ENCODE measurements at places on chromosomes 13 and 19. TPM values are rescaled to one million over a fixed set of nuclear protein-coding genes. Genes with fewer than 3 reads are reported as not detected.

The GPR12 gene
- total RNA-seq: not detected

- no peak for DNase-seq
These were observed 124.5 kb downstream of the USP12 start for GRCh38 chr13:27047081-27047480.

The DIRAS1 gene
- total RNA-seq: 0.69 TPM

The LILRA1 gene
- total RNA-seq: 0.43 TPM

The ELSPBP1 gene
- not detected for total RNA-seq

DNA sequence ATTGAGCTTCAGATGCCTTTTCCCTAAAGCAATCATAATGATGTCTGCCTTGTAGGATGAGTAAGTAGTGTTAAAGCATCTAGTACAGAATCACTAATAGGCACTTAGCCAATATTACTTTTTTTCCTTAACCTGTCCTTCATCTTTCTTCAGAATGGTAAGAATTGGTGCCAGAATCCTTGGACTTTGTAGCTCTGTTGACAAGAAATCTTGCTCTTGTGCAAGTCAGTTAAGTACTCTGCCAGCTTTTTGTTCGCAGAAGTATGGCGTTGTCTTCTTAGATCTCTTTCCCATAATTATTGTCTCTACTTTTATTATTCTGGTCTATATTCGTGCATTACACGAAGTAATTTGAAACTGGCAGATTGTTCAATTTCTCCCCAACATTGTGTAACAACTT is 554.5 kb downstream of the PCDH9 start:
- DNase-seq: no peak

- DNase-seq: peak; percentile 98
These were observed at the start of gene ZNF563 for GRCh38 chr19:12333162-12334159. ZNF563 (minus strand) TSS chr19:12333633; CDS start chr19:12333482, 151 bp downstream.

DNA sequence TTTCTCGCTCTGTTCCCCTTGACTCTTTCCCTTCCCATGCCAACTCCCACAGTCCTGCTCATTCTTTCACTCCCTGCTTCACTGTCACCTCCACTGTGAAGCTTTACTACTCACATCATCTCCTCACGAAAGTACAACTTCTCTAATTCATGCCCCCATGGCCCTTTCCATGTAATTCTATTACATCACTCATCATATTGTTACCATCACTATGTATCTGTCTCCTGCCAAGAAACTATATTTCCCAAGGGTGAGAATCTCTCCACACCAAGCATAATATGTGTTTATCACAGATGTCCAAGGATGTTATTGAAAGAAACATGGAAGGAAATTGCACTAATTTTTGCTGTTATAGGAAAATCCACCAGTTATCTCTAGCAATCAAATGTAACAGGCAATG is 37.2 kb upstream of the LRCH1 start:
- DNase-seq: no peak

The TBXA2R gene
- total RNA-seq: 2.4 TPM

The PSMD8 gene
- total RNA-seq: 93.8 TPM

The PSG4 gene
- not detected for total RNA-seq

DNA sequence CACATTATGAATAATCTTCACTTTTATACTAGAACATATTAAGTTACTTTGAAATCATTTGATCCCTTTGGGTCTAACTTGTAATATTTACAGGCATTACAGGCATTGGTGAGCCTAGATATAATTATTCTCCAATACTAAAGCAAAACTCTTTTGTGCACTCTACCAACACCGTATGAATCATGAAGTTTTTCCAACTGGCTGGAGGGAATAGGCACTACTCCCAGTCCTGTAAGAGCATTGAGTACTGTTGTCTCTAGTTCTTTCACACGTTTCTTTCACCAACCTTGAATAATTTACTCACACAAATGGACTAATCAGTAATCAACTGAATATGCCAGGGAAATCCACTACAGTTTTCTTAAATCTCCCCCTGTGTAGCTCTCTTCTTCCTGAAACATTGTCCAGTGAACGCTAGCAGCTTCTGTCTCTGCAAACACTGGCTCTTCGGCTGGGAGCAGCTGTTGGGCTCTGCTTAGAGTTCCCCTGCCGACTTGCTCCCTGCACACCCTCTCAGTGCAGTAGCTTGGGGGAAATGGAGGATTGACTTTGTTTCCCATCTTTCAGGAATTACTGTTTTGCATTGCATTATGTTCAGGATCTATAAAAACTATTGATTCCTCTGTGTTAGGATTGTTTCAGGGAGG is 476.7 kb downstream of the RFC3 start:
- DNase-seq: no peak

GRCh38 chr13:48220592-48220980 is 12.4 kb upstream of the ITM2B start:
- no peak for DNase-seq

The CEACAM8 gene
- total RNA-seq: not detected

DNA sequence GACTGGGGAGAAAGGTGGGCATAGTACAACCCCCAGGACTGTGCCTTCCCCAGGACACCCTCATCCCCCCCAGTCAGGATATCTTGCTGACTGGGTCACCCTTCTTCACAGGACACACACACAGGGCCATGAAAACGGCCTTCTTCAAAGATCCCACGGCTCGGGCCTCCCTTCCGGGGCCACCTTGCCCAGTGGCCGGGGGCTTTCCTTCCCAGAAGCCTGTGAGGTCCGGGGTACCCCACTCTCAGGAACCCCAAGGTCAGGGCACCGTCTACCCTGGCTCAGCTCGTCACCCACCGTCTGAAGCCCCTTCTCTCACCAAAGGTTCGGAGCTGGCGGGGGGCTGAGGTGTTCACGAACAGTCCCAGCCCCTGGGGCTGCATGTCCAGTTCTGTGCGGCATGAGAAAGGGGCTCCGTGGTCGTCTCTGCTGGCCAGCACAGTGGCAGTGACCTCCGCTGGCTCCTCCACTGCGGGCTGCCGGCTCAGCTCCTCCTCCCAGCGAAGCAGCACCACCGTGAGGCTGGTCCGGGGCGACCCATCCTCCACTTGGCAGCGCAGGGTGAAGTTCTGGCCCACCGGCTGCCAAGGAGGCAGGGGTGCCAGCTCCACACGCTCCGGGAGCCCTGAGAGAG is 2.1 kb upstream of the RAVER1 start:
- no peak for DNase-seq

GRCh38 chr19:5624741-5625278 is 1.9 kb downstream of the SAFB start:
- no peak for DNase-seq

The ANGPTL8 gene
- total RNA-seq: not detected

GRCh38 chr19:35251456-35251855 is 2.7 kb downstream of the LSR start:
- DNase-seq: no peak

- no peak for DNase-seq
These were observed 7.2 kb downstream of the RAB20 start for GRCh38 chr13:110554227-110554836.

DNA sequence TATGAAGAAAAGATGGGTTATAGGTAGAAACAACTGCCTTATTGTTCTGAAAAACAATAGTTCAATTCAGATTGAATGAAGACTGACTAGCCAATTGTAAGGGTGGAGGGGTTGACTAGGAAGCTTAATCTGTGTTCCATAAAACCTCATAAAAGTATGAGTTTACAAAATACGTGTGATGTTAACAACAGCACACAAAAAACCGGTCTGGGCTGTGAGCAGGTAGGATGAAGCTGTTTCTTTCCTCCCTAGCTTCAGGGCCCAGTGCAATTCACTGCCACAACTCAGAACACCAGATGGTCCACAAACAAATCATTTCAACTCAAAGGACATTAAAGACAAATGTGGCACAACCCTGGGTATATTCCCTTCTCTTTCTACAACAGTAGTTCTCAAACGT is 3.2 kb downstream of the OXGR1 start:
- DNase-seq: no peak
